ENCODE measurements at places on chromosomes 1 and 21.
A peak's percentile ranks its signal among the peaks of the same experiment; 100 is the strongest.

DNA sequence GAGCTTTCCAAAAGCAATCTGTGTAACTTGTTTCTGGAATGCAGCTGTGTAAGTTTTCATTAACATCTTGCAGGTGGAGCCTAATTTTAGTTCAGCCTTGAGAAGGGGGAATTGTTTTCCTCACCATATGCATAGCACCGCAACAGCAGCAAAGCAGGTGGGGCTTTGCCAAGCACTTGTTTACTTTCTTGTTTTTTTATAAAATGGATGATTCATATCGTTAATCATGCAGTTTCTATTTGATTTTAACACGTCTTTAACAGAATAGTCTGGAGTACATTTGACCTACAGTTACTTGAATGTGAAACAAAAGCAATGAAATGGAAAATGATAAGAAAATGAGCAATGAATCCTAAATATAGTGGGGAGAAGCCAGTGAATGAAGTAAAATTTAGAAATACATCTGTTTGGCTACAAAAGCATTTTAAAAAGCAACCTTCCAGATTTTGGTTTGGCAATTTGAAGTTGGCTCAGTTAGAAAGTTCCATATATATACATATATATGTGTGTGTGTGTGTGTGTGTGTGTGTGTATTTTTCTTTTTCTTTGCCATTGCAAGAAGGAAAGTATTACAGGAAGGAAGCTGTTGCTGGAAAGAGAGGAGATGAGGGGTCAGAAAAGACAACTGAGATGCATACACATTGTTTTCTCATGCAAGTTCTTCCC lies 119.0 kb upstream of the ADGRL2 start:
- peak; percentile 65 for DNase-seq

- no peak for DNase-seq
Measured at GRCh38 chr1:8889925-8890785, 11.7 kb upstream of the ENO1 start.

- no peak for DNase-seq
Measured at GRCh38 chr1:238248356-238248755, 357.6 kb upstream of the ZP4 start.

GRCh38 chr1:27405074-27405473 lies 12.7 kb downstream of the GPR3 start:
- DNase-seq: no peak

DNA sequence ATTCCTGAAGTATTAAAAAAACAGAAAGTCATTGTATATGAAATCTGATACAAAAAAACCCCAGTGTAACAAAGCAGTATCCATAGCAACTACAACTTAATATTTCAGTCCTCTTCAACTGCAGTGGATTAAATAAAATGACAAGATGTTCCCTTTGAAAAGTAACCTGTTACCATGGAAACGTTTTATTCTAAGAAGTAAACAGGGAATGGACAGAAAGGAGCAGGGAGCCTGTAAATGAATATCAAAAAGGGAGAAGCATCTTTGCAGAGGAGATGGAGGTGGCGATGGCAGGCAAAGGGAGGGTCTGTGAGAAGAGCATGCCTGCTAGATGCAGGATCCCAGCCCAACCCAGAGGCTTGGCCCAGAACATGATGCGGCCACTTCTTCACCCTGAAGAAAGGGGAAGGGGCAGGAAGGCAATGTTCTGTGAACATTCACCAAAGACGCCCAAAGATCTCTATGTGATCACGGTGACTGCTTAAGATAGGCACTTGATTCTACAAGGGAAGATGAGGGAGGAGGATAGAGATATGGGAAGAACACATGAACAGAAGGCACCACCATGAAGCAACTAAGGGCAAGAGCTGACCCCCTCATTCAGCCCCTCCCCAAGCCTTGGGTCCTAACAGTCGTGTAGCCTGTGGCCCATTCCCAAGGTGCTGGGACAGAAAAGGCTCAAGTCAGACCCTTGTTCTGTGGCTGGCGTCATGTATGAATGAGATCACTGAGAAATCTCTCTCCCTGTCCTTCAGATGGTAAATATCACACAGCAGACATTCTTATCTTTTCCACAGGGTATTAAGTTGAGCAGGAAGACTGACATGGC lies 200.0 kb downstream of the SLC45A1 start:
- no peak for DNase-seq

DNA sequence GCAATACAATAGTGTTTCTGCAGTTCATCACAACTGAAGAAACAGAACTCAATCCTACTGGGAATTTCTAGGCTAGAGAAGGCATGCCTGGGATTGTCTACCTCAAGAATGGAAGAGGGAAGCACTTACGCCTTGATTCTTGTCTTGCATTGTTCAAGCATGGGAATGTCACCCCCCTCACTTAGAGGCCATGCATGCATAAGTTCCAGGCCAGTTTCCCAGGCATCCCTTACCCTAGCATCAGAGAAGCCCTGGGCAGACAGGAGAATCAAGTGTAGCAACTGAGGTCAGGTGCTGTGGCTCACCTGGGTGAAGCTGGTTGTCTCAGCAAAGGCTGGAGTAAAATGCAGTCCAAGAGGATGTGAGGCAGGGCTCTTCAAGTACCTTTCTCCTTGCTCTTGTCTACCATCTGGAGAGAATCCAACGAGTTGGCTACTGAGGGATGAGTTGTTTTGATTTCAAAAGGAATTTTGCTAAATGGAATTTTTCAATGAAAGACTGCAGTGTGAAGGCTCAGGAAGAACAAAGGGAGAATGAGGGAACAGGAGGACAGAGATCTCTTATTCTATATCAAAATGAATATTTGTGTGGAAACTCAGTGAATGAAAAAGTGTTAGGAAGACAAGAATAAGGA lies 174.3 kb downstream of the NEK7 start:
- DNase-seq: no peak

DNA sequence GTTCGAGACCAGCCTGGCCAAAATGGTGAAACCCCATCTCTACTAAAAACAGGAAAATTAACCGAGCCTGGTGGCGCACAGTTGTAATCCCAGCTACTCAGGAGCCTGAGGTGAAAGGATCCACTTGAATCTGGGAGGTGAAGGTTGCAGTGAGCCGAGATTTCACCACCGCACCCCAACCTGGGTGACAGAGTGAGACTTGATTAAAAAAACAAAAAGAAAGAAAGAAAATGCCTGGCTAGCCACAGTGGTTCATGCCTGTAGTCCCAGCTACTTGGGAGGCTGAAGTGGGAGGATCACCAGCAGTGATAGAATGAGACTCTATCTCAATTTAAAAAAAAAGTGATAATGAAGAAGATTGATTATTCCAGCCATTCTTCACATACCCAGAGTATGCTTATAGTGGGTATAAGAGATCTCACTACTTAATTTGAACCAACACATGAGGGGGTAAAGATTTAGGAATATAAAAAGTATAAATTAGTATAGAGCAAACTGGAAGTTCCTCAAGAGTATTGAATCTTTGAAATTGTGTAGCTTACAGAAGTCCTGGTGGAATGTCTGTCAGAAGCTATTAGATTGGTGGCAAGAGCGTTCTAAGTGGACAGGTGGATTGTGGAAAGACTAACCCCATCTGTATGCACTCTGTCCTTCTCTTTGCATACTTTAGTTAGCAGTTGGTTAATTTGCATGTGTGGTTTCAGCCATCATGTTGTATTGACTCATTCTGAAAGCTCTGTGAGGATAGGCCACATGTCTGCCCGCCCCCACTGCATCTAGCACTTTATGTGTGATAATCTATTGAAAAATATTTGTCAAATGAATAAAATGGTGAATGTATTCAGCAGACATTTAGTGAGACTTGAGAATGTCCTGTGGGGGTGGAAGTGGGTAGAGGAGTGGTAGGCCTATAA lies 25.0 kb downstream of the RLF start:
- DNase-seq: peak; percentile 91

GRCh38 chr21:16169779-16170178 lies 440.0 kb downstream of the USP25 start:
- no peak for DNase-seq

- DNase-seq: no peak
Measured at GRCh38 chr21:35461700-35462099, 412.6 kb upstream of the RUNX1 start.

- DNase-seq: no peak
Measured at GRCh38 chr1:10891091-10891490, 94.6 kb upstream of the CASZ1 start.

- DNase-seq: no peak
Measured at GRCh38 chr1:203049576-203050180, 23.4 kb downstream of the PPFIA4 start.

DNA sequence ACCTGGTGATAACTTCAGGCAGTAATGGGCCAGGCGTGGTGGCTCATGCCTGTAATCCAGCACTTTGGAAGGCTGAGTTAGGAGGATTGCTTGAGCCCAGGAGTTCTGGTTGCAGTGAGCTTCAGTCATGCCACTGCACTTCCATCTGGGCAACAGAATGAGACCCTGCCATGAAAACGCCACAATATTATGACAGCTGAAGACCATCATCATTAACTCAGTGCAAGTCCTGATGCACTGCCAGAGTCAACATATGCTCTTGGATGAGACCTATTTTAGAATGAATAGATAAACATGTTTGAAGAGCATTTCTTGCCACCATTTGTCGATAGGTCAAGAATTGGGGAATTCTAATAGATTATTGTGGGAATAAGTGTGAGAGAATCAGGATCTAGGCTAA lies 26.4 kb downstream of the HENMT1 start:
- no peak for DNase-seq

DNA sequence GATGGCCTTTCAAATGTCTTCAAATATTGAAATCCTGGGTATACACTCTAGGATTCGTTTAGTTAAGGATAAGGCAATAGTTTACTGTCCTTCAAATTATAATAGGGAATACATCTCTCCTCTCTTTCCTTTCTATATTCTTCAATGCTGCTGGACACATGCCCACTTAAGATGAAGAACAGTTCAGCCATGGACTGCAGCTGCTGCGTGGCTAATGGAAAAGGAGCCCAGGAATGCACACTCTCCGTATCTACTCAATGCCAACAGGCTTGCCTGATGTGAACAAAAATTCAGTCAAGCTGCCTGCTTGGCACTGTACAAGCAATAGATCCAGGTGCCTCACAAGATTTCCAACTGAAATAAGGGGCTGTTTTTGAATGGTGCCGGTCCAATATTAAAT lies 321.2 kb upstream of the LYPLAL1 start:
- no peak for DNase-seq

- no peak for DNase-seq
Measured at GRCh38 chr1:68485431-68486022, 11.4 kb downstream of the DEPDC1 start.

DNA sequence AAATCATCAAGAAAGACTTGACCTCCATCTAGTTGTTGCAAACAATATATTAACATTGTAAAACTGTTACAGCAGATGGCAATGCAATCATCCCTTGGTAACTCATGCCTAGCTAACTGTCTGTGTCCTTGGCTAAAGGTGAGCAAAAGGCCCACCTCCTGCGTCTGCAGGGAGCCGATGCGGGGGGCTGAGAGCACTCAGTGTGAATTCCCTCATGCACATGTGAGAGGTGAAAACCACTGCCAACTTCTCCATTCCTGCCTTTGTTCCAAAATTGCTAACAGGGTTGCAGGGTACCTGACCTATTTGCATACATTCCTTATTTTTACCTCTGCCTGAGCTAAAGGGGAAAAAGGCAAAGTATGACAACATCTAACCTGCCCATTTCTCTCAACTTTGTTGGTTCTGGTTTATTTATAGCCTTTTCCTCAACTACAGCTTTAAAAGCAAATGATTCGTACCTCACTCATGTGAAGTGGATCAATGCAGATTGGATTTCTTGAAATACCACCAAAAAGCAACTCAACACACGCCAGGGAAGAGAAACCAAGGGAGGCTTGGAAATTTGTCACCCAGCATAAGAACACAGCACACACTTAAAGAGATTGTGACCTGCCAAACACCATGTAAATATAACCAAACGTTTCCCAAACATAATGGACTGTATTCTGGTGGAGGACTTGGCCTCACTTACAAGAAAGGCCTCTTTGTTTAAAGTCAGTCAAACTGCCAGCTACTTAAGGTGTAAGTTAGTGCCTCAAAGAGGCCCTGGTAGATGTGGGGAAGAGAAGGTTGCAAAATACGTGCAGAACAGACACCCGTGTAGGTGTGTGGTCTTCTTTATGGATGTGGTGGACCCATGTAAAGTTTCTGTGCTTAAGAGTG lies 651.0 kb downstream of the SMYD3 start:
- DNase-seq: no peak

- DNase-seq: no peak
Measured at GRCh38 chr1:105556266-105556665, 1500.2 kb upstream of the PRMT6 start.

- DNase-seq: no peak
Measured at GRCh38 chr1:225460737-225461532, 33.1 kb upstream of the LBR start.

- DNase-seq: peak; percentile 6
Measured at GRCh38 chr1:116962987-116963639, 38.4 kb upstream of the CD101 start.

DNA sequence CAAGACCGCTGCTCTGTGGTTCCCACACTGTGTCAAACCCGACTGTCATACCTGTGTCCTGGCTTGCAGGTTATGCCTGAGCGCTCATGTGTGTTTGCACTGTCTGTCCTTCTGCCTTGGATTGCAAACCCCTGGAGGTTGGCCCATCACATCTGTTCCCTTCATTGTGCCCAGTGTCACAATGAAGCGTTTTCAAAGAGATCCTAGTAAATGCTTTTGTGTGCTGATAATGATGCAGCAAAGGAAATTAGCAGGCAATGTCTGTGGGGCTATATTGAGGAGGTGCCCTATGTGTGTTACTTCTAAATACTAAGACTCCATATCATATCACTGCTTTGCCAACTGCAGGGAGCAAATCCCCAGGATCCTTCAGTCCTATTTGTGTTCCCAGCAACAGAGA lies 424.4 kb upstream of the NFIA start:
- no peak for DNase-seq

DNA sequence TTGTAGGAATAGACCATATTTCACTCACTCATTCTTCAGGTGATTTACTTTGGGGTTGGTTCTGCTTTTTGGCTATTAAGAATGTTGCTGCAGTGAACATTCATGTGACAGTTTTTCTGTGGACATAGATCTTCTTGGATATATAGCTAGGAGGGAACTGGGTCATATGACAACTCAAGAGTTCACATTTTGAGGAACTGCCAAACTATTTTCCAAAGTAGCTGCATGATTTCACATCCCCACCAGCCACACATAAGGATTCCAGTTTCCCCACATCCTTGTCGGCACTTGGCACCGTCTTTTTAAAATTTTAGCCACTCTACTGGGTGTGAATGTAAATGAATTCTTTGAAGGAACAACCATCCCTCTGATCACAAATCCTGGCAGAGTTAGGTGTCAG lies 126.0 kb downstream of the PRDM2 start:
- no peak for DNase-seq

DNA sequence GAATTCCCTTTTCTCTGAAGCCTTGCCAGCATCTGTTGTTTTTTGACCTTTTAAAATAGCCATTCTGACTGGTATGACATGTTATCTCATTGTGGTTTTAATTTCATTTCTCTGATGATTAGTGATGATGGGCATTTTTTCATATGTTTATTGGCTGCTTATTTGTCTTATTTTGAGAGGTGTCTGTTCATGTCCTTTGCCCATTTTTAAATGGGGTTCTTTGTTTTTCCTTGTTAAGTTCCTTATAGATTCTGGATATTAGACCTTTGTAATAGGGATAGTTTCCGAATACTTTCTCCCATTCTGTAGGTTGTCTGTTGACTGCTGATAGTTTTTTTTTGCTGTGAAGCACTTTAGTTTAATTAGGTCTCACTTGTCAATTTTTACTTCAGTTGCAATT lies 54.0 kb upstream of the C1orf185 start:
- no peak for DNase-seq

- DNase-seq: no peak
Measured at GRCh38 chr1:207578796-207579435, 66.0 kb upstream of the CR1L start.

- DNase-seq: no peak
Measured at GRCh38 chr1:205142102-205142469, 20.3 kb upstream of the RBBP5 start.

GRCh38 chr1:25844536-25845337 lies 14.5 kb downstream of the AUNIP start:
- DNase-seq: no peak

Measured in GM12865 (cell line).